DND-41 (cell line): ENCODE measurements at places on chromosomes 2 and 18.

- no peak for DNase-seq
These were observed 49.6 kb upstream of the RPL31 start for GRCh38 chr2:100952512-100952911.

GRCh38 chr2:96188821-96189526, 19.7 kb downstream of the STARD7 start:
- DNase-seq: no peak

GRCh38 chr18:59593291-59593717, 103.9 kb downstream of the CCBE1 start:
- DNase-seq: no peak

DNA sequence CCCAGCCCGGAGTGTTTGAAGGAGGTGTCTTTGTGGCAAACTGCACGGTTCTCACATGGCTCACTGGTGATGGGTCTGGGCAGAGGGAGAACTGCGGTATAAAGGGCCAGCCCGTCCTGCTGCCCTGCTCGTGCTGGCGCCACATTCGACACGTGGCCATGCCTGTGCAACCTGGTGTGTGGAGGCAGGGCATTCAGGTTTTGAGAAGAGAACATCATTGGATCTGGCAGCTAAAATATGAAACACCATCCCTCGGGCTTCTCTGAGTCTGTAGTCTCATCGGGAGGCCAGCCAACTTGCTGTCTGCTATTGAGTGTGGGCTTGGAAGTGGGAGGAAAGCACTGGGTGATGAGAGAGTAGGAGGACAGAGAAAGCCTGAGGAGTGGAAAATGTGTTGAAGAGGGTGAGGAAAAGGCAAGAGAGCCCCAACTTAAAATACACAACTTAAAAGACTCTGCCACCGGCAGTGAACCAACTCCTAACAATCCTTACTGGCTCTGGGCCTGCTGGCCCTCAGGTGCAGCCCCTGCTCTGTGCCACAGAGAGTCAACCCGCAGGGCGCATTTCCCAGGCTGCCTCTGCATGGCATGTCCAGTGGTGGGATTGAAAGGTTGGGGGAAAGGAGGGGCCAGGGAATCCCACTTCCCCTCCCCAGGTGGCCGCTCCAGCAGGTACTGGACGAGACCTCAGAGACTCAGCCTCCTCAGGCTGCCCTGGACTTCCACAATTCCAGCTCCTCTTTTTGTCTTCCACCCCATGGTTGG, 112.7 kb upstream of the DLX2 start:
- no peak for DNase-seq

DNA sequence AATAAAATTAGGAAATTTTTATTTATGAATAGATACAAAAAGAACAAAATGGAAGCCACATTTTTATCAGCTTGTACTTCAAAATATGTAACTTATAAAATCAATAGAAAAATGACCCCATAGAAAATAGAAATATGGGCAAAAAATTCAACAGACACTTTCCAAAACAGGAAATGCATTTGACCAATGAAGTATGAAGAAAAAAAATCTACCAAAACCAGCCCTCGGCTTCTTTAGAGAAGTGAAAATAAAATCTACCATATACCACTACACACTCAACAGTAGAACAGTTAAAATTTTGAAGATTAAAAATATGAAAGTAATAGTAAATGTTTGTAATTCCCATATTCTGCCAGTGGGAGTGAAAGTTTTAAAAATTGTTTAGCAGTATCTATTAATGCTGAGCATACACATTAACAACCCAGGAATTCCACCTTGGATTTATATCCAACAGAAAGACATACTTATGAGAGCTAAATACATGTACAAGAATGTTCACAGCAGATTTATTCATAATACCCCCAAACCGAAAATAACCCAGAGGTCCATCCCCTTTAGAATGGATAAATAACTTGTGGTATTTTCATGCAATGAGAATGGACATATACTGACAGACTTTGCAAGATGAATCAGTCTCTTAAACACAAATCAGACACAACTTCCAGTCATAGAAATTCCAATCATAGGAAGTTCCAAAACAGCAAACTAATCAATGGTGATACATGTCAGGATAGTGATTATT, 318.0 kb downstream of the FIGN start:
- DNase-seq: no peak

GRCh38 chr2:27080140-27080469, 1.7 kb downstream of the EMILIN1 start:
- no peak for DNase-seq

GRCh38 chr18:54947091-54947490, 12.2 kb downstream of the CCDC68 start:
- no peak for DNase-seq

DNA sequence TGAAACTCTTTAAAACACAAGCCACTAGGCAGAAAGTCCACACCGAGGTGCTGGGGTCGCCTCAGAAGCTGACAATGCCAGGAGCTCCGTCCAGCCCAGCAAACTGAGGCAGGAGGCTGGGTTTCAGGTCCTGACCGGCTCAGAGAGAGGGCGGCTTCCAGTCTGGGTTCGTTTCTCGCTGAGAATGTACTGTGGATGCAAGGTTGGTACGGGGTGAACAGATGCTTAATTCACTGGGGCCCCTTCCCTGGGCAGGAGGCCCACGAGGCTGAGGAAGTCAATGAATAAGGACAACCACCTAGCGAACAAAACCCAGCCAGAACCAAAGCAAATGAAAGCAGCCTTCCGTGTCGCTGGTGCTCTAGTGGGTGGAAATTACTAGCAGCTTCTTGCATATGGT, 142.0 kb downstream of the RTP5 start:
- no peak for DNase-seq

DNA sequence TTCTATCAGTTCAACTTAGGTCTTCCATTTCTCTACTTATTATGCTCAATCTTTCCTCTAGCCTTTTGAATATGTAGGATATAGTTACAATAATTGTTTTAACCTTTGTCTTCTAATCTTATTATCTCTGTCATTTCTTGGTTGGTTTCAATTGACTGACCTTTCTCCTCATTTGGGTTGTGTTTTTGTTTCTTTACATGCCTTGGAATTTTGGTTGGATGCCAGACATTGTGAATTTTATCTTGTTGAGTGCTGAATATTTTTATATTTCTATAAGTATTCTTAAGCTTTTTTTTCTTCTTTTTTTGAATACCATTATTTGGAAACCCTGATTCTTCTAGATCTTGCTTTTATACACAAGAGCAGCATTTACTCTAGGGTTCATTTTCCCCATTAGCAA, 30.7 kb upstream of the TMEM247 start:
- DNase-seq: no peak

DNA sequence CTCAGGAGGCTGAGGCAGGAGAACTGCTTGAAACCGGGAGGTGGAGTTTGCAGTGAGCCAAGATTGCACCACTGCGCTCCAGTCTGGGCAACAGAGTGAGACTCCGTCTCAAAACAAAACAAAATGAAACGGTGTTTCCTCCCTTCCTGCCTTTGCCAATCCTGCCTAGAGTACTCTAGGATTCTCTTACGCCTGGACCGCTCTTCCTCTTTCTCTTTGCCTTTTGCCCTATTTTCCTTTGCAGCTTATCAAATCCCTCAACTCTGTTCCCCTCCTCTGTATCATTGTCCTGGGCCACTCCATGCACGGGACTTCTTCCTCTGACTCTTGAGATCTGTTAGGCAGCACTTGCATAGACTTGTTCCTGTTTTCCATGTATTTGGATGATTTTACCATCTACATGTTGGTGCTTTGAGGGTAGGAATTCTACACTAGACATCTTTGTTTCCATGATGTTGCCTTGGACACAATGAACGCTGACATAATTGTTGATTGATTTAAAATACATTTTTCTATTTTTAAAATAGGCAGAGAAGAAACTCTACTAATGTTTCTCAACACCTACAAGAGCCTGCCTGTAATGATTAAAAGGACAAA, 24.8 kb upstream of the ACYP2 start:
- no peak for DNase-seq

- no peak for DNase-seq
These were observed 589.4 kb upstream of the SYT4 start for GRCh38 chr18:43866696-43867095.

- no peak for DNase-seq
These were observed 29.4 kb downstream of the FAM210A start for GRCh38 chr18:13696961-13697360.

GRCh38 chr2:121128741-121129659, 156.0 kb downstream of the TFCP2L1 start:
- no peak for DNase-seq

DNA sequence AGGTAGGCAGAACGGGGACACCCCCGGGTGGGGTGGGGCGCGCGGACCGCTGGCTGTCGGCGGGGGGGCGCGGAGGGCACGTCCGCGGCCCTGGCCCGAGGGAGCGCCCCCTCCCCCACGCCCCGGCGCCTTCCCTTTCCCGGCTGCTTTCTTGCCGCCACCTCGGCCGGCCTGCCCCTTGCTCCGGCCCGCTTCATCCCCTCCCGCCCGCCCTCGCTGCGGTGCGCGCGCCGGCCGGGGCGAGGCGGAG, 443 bp downstream of the VAPA start:
- no peak for DNase-seq

DNA sequence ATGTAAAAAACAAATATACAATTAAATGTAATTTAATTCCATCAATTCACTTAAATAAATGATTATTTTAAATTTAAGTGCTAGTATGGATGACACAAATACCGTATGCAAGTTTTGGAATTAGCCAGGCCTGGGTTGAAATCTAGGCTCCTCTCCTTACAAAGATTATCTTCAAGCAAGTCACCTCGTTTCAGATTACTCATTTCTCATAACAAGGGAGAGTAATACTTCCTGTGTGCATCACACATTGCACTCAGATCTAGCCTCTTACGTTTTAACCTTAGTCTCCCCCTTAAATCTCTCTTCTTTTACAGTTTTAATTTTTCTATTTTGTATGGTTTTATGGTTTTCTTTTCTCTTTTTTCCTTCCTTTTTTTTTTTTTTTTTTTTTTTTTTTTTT, 1475.9 kb upstream of the NXPH2 start:
- no peak for DNase-seq
